SW 1271 (cell line): ENCODE measurements at places on chromosomes 7 and 10.
A peak's percentile ranks its signal among the peaks of the same experiment; 100 is the strongest.

- no peak for DNase-seq
These were observed 83.6 kb downstream of the GRB10 start for GRCh38 chr7:50699143-50699542.

GRCh38 chr7:155277385-155277994 lies 20.2 kb upstream of the INSIG1 start:
- DNase-seq: no peak

- no peak for DNase-seq
These were observed 19.4 kb upstream of the RALA start for GRCh38 chr7:39603924-39604323.

- DNase-seq: no peak
These were observed 181.9 kb upstream of the TCERG1L start for GRCh38 chr10:131493432-131493831.

GRCh38 chr10:17585016-17585415 lies 32.2 kb downstream of the HACD1 start:
- no peak for DNase-seq

GRCh38 chr10:93463723-93464476 lies 18.2 kb downstream of the MYOF start:
- DNase-seq: no peak

DNA sequence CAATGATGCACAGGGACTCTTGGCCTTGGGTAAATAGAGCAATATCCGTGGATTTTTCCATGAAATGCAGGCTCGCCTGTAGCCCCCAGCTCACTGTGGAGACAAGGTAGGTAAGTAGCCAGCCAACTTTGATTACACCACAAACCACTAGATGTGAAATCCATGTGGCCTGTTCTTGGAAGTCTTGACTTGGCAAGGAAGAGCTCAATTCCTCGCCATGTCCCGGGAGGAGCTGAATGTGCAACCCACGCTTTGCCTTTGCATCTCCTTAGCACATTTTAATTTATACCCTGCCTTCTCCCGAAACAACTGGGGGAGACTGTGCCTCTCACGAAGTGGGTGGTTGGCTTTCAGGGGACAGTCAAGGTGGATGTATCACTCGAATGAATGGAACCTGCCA lies 347.7 kb upstream of the MKI67 start:
- DNase-seq: no peak

- DNase-seq: no peak
These were observed 1.3 kb upstream of the DMBT1 start for GRCh38 chr10:122559228-122559627.

DNA sequence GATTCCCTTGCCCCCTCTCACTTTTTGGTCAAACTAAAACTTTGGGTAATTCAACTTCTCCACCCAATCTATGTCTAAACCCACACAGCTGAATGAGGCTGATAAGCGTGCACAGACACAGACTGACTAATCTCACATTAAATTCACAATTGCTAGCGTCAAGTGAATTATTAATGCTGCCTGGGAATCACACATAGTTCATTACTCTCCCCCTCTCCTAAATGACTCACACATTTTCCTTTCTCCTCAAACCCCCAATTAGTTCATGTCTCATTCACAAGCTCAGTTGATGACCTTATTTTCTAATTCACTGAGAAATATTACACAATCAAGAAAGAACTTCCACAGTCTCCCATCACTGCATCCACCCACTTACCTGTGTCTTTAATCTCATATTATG lies 14.5 kb downstream of the KLF14 start:
- no peak for DNase-seq

- DNase-seq: no peak
These were observed 65.5 kb upstream of the GATA3 start for GRCh38 chr10:7988989-7989388.

DNA sequence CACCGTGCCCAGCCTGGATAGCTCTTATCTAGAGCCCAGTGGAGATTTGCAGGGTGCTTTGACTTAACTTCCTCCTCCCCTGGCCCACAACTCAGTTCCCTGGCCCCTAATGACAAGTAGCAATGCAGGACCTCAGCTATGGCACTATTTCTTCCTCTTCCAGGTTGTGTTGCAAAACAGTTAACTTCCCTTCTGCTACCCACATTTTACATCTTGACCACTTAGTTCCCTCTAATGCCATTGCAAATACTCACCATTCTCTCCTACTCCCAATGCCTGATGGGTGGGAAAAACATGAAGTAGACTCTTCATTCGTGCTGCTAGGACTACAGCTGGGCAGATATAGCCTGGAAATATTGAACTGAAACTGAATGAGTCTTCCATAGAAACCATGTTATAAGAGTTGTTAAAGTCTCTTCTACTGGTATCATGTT lies 39.1 kb upstream of the FGL2 start:
- DNase-seq: no peak

- DNase-seq: no peak
These were observed 403.0 kb downstream of the THSD7A start for GRCh38 chr7:11428877-11429581.

- peak; percentile 68 for DNase-seq
These were observed 8.1 kb downstream of the PRKRIP1 start for GRCh38 chr7:102404005-102404861.

DNA sequence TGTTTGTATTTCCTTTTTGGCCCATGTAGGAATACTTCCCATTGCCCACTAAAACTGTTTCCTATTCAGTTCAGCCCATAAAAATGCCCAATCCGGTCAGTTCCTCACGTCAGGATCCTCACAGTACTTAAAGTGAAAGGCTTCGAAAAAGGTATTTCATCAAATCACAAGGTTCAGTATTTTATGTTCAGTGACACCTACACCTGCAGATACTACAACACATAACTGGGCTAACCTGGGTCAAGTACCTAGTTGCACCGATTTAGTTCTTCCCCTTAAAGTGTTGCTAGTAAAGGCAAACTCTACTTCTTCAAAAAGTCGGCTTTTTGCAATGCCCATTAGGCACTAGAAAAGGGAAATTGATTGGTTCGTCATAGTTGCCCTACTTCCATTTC lies 1.1 kb downstream of the SNX13 start:
- no peak for DNase-seq

DNA sequence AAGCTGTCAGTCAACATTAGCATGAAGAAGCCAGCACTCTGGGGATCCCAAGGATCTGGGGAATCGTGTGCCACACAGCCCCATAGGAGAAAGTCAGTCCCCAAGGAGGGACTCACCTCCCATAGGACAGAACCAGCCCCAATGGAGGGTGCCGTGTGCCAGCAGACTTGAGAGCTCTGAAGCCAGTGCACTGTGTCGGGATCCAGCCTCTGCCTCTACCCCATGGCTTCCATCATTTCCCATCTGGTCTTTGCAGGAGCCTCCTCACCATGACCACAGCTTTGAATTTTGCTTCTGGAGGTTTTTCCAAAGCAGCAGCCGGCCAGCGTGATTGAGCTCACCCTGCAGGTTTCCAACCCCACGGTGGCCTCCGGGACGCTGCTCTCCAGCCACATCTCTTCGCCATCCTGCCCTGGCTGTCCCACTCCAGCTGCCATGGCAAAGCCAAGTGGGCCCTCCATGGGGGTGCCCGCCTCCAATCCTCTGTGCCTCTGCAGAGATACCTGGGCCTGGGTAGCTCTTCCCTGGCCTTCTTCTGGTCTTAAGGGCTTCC lies 171.8 kb upstream of the SHH start:
- DNase-seq: no peak

GRCh38 chr10:81251457-81252115 lies 623.4 kb upstream of the NRG3 start:
- no peak for DNase-seq

- DNase-seq: no peak
These were observed 19.0 kb downstream of the CALML5 start for GRCh38 chr10:5480162-5480941.

DNA sequence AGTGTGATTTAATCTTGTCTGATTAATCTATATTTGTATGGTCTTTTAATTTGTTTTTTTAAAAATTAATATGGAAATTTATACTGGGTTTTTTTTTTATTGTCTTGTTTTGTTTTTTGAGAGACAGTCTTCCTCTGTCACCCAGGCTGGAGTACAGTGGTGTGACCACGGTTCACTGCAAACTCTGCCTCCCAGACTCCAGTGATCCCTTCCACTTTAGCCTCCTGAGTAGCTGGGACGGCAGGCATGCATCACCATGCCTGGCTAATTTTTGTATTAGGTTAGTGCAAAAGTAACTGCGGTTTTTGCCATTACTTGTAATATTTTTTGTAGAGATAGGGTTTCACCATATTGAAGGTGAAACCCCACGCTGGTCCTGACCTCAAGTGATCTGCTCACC lies 73.1 kb downstream of the TET1 start:
- DNase-seq: no peak

- DNase-seq: no peak
These were observed 102.4 kb upstream of the GJD4 start for GRCh38 chr10:35502692-35503091.

- no peak for DNase-seq
These were observed 758 bp downstream of the TMEM168 start for GRCh38 chr7:112789453-112789816.

DNA sequence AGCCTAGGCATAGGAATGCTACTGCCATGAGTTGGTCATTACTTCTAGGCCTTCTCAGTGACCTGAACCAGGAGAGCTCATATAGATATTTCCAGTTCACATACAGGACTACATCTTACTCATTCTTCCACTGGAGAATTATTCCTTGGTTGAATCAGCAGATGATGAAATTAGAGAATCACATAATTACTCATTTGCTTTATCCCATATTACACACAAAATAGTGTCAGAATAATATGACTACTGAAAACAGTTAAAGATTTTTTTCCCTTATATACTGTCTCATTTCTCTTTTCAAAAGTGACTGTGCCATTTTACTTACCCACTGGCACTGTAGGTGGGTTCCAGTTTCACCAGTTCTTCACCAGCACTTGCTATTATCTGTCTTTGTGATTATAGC lies 18.5 kb downstream of the BMS1 start:
- no peak for DNase-seq

DNA sequence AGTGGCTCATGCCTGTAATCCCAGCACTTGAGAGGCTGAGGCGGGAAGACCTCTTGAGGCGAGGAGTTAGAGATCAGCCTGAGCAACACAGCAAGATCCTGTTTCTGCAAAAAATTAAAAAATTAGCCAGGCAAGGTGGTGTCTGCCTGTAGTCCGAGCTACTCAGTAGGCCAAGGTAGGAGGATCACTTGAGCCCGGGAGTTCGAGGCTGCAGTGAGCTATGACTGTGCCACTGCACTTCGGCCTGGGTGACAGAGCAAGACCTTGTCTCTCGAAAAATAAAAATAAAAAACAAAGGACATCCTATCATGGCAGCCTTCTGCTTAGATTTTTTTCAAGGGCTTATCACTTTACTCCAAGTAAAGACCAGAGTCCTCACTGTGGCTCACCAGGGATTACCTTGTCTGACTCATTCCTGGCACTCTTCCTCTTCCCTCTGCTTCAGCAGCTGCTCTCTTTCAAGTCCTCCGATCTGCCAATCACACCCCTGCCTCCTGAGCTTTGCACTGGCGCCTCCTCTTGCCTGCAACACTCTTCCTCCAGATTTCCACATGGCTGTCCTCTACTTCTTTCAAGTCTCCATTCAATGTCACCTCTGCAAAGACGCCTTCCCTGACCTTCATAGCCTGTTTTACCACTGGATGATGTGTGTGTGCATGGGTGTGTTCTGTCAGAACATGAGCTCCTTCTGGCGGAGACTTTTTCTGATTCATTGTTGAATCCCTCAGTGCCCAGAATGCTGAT lies 7.7 kb downstream of the PRTFDC1 start:
- DNase-seq: no peak

DNA sequence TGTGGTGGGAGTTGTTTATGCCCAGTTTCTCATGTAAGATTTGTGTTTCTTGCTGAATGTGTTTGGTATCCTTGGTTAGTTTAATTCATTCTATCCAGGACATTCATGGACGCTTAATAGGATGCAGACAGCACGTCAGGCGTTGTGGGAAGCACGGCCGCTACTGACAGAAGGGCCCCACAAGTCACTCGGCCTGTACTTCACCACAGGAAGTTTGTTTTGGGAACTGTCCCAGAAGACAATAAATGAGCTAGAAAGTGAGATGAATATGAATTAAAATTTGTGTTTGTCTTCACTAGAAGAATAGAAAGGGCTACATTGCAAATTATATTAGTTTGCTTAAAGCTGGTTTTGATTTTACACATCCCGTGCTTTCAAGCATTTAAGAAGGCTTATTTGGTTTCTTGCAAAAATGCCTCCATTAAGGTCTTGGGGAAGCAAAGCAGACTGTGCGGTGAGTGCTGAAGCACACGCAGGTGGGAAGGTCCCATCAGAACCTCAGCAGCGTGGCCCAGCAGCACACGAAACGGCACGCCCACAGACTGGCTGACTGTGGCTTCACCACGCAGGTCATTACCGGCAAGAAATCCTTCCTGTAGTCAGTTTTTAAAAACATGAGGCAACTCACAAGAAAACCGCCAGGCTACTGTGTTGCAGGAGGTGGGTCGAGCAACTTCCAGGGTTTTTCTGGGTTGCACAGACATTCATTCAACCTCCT lies 74.1 kb downstream of the VIPR2 start:
- no peak for DNase-seq

- DNase-seq: no peak
These were observed 12.0 kb downstream of the SGCE start for GRCh38 chr7:94643771-94644545.

DNA sequence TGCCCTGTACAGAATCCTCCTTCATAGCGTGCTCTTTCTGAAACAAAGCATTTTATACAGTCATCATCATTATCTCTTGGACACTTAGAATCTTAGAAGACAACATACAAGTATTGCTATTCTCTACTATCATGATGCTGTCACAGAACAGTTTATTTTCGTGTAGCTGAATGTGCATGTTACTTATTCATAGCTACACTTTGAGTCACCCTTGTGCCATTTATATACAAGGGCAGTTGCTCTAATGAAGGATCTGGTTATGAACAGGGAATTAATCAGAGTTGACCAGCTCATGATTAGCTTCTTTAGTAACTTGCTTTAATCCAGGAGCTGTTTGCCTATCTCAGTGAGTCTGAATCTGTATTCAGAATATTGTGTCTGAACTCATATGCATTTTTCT lies 11.2 kb downstream of the CASP2 start:
- no peak for DNase-seq

DNA sequence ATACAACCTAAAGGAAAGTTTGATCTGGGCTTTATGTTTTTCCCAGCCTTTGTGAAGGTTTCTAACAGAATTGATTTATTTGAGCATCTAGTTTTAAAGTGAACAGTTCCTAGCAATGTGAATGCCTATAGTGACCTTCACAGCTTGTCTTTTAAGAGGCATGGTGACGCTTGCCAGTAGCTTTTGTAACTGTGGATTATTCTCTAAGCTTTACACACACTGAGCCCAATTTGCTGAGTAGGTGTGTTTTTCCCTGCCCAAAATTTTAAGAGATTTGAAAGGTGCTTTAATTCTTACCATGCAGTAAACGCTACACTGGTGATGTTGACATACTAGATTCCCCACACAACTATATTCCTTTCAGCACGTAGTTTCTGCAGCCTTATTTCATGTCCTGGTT lies 420.2 kb upstream of the AKR1E2 start:
- no peak for DNase-seq

- no peak for DNase-seq
These were observed 28.3 kb upstream of the CREB5 start for GRCh38 chr7:28383975-28384374.

GRCh38 chr7:19982841-19983835 lies 209.7 kb upstream of the TMEM196 start:
- DNase-seq: peak; percentile 20
